Right ventricle myocardium inferior (tissue), 1 donor: ENCODE measurements at places on chromosomes 13 and 19. TPM values are rescaled to one million over a fixed set of nuclear protein-coding genes. Genes with fewer than 3 reads are reported as not detected.

Gene SLC7A9
- total RNA-seq = 0.30 TPM

Gene ZNF256
- total RNA-seq = 9.3 TPM

Gene KRTDAP
- total RNA-seq = not detected

Gene PTH2
- total RNA-seq = not detected

Gene OLFM2
- 2.2 TPM for total RNA-seq

Gene AP1M2
- total RNA-seq = not detected

Gene ZNF726
- total RNA-seq = 0.38 TPM

Gene GPI
- total RNA-seq = 533 TPM

Gene F2RL3
- total RNA-seq = 0.27 TPM
